ENCODE measurements at places on chromosomes 13 and 19.

DNA sequence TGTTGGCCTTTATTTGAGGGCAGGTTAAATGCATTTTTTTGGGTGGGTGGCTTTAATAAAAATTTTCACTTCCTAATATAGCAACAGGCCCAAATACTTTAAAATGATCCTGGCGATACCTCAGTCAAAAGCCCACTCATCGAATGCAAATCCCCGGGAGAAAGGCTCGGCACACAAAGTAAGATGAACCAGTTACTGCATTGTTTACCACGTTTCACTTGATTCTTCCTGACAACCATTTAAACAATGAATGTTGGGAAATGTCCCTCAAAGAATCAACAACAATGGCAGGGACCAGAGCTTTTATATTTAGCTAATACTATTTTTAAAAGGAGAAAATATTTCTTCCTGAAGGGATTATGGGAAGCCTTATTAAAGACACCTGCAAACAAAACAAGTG is 187.7 kb downstream of the ABCC4 start:
- DNase-seq = peak; percentile 76

DNA sequence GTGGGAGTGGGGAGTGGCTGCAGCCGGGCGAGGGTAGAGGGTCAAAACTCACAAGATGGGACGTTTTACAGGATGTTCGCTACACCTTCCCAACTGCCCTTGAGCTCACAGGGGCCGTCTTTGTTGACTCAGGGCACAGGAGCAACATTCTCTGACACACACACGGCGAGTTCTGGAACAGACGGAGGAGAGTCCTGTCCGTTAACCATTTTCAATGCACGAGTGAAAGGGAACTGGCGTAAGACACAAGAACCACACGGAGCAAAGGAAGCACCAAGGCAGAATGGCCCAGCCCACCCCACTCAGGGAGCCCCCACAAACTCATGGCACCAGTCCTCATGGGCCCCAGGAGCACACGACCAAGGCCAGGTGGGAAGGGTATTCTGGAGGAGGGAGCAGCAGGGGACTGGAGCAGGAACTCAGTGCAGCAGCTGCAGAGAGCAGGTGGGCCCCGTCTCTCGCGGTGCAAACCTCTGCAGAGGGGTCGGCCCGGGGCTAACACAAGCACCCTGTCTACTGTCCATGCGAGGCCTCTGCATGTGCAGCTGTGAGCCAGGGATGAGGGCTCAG is 37.9 kb upstream of the ISYNA1 start:
- DNase-seq = no peak

DNA sequence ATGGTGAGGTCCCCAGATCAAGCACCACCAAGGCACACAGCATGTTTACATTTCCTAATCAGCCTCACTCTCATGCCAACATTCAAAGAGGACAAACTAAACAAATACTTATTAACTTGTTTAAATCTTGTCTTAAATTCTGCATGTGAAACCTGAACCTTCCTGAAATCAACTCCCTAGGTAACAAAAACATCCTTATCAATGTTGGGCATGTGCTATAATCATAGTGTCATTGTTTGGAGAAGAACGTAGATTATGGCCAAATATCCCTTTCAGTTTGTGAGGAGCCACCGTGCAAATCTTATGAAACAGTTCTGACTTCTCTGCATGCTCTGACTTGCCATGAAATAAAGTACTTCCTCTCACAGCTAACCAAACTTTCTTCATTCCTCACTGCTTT is 123.8 kb downstream of the NDFIP2 start:
- no peak for DNase-seq

GRCh38 chr19:48987323-48987722 is 5.8 kb downstream of the GYS1 start:
- no peak for DNase-seq

GRCh38 chr19:47112166-47112996 is 1.2 kb downstream of the ZC3H4 start:
- DNase-seq = peak; percentile 96

Data from HAP-1 (cell line).